Type B pancreatic cell (in vitro differentiated cells): ENCODE measurements at places on chromosomes 6 and 20. TPM values are rescaled to one million over a fixed set of nuclear protein-coding genes. Genes with fewer than 3 reads are reported as not detected.
A peak's percentile ranks its signal among the peaks of the same experiment; 100 is the strongest.

- peaks cover 3% of the 10 kb centered on the region for H3K36me3 ChIP-seq
- peaks cover 21% of the 10 kb centered on the region for H3K4me1 ChIP-seq
- H3K27me3 ChIP-seq = peaks cover 4% of the 10 kb centered on the region
- H3K4me3 ChIP-seq = no peak overlapping the region
Observed at GRCh38 chr20:4814696-4815252, 93.1 kb downstream of the PRND start.

DNA sequence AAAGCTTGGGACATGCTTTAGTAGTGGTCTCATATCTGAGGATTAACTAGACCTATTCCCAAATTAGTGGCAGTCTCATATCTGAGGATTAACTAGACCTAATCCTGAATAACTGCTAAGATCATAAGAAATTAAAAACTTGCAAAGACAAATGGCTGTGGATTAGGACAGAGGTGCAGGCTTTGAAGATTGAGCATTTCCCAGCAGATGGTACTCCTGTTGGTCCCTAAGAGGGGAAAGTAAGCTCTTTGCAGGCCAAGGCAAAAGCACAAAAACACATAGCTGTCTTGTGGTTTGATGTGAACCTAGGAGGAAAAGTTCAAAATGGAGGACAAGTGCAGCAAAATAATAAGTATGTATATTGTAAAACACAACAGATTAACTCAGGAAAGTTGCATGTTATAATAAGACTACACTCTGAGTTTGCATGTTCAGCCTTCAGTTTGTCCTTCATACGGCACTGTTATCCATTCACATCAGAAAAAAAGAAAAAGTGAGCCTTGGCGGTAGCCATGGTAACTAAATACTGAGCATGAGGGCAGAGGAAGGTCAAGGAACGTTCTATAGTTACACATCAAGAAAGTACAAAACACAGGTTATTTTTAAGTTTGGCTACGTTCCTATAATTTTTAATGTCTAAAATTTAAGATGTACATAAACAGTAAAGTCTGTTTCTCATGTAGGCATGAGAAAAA lies 62.8 kb downstream of the FILIP1 start:
- no peak for DNase-seq
- no peaks in the 10 kb centered on the region for H3K27me3 ChIP-seq
- H3K27ac ChIP-seq = peak overlapping the region; percentile 7

DNA sequence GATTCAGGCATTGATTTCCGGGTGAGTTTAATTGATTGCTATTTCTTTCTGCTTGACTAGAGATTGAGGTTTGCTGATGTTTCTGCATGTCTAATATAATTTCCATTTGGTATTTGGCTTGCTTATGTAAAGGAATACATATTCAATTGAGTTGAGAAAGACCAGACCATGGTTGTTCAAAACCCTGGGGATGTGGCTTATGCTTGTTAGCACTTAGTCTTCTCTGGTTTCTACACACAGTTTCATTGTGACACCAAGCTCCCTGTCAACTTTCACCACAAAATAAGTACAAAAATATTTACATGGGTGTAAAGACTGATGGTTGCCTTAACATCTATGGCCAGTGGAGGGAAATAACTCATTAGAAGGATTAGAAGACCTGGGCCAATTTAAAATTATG lies 209.6 kb downstream of the CDH26 start:
- H3K27ac ChIP-seq = no peak overlapping the region
- H3K4me1 ChIP-seq = peaks cover 16% of the 10 kb centered on the region
- no peak overlapping the region for H3K4me3 ChIP-seq
- no peaks in the 10 kb centered on the region for H3K36me3 ChIP-seq

GRCh38 chr6:150346346-150346745 lies 22.5 kb upstream of the IYD start:
- no peaks in the 10 kb centered on the region for H3K27me3 ChIP-seq
- no peaks in the 10 kb centered on the region for H3K4me1 ChIP-seq
- no peaks in the 10 kb centered on the region for H3K36me3 ChIP-seq

GRCh38 chr20:51938559-51939258 lies 136.4 kb upstream of the SALL4 start:
- H3K4me3 ChIP-seq = no peak overlapping the region
- no peaks in the 10 kb centered on the region for H3K36me3 ChIP-seq
- H3K27ac ChIP-seq = no peak overlapping the region
- H3K27me3 ChIP-seq = no peaks in the 10 kb centered on the region
- H3K4me1 ChIP-seq = peaks cover 13% of the 10 kb centered on the region
- DNase-seq = no peak

DNA sequence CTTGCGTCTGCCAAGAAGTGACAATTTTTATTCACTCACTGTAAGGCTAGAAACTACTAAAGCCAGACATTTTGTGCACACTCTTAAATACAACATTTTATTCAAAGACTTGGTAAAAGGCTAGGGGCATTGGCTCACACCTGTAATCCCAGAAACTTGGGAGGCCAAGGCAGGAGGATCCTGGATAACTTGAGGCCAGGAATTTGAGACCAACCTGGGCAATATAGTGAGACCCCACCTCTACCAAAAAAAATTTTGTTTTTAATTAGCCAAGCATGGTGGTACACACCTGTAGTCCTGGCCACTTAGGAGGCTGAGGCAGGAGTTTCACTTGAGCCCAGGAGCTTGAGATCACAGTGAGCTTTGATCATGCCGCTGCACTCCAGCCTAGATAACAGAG lies 11.3 kb upstream of the SENP6 start:
- no peaks in the 10 kb centered on the region for H3K36me3 ChIP-seq
- H3K27me3 ChIP-seq = no peaks in the 10 kb centered on the region
- H3K4me1 ChIP-seq = peaks cover 5% of the 10 kb centered on the region
- H3K27ac ChIP-seq = no peak overlapping the region
- DNase-seq = no peak

GRCh38 chr20:37559312-37560027 lies 31.8 kb upstream of the BLCAP start:
- H3K4me1 ChIP-seq = peaks cover 9% of the 10 kb centered on the region
- no peak overlapping the region for H3K27ac ChIP-seq
- H3K4me3 ChIP-seq = no peak overlapping the region
- no peaks in the 10 kb centered on the region for H3K36me3 ChIP-seq
- no peak for DNase-seq

DNA sequence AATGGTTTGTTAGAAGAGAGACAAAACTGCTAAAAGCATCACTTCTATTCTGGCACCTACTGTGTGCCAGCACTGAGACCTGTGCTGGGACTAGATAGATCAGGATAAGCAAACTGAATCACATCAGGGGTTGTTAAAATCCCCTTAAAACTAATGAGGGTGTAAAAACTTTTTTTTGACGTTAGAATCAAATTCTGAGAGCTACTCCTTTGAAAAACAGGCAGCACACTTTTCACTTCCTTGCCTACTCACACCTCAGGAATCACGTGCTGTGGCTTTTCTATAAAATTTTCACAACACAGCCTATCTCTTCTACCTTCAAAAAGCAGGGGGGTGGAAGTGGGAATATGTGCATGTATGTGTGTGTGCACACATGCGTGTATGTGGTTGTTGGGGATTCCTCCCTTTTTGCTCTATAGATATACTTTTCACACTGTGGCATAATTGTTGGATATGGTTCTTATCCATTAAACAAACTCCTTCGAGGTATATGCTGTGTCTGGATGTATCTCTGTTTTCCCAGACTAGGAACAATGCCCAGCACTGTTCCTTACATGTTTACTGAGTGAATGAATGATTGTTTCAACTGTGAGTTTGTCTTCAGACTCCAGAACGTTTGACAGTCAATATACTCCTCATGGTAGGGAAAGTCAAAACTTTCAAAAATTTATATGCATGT lies 105.4 kb downstream of the FYN start:
- peaks cover 60% of the 10 kb centered on the region for H3K4me1 ChIP-seq
- no peaks in the 10 kb centered on the region for H3K27me3 ChIP-seq
- H3K27ac ChIP-seq = no peak overlapping the region
- DNase-seq = no peak

DNA sequence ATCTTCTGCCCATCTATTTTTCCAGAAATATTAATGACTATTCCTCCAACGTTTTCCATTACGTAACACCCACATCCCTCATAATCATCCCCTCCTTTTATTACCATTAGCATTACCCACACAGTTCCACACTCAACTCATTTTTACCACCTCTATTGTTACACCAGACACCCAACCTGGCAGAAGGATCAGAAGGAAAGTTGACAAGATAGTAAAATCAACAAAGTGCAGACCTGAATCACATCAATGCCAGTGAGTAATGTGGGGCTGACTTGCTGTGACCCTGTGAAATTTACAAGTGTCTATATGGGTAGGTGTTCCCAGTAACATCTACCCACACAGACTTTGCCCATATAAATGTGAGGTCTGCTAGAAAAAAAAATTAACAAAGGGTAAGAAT lies 568.2 kb downstream of the MAFB start:
- no peak overlapping the region for H3K4me3 ChIP-seq
- no peaks in the 10 kb centered on the region for H3K4me1 ChIP-seq
- no peaks in the 10 kb centered on the region for H3K36me3 ChIP-seq

DNA sequence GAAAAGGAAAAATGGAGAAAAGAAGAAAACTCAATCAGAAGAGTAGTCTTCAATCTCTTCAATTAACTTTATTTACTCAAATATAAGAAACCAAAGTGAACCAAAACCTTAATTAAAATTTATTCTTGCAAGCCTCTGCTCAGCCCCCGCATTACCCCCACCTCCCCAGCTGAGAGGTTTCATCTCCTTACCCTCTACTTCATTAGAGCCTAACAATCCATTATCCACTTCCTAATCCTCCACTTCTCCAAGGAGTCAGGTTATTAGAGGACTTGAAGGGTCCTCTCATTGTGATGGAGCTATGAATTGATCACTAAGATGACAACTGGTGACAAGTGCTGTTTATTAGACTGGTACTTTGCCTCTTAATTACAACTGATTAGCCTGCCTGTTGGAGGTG lies 956.5 kb downstream of the TFAP2A start:
- H3K36me3 ChIP-seq = no peaks in the 10 kb centered on the region
- H3K4me3 ChIP-seq = no peak overlapping the region
- H3K27ac ChIP-seq = no peak overlapping the region
- DNase-seq = no peak
- peaks cover 12% of the 10 kb centered on the region for H3K4me1 ChIP-seq

- no peaks in the 10 kb centered on the region for H3K27me3 ChIP-seq
- peaks cover 4% of the 10 kb centered on the region for H3K4me1 ChIP-seq
- no peak overlapping the region for H3K27ac ChIP-seq
- no peak for DNase-seq
- H3K36me3 ChIP-seq = no peaks in the 10 kb centered on the region
- no peak overlapping the region for H3K4me3 ChIP-seq
Observed at GRCh38 chr6:157962601-157963302, 18.9 kb upstream of the SYNJ2 start.

- H3K27ac ChIP-seq = no peak overlapping the region
- H3K36me3 ChIP-seq = no peaks in the 10 kb centered on the region
- H3K27me3 ChIP-seq = no peaks in the 10 kb centered on the region
- peaks cover 7% of the 10 kb centered on the region for H3K4me1 ChIP-seq
- no peak for DNase-seq
Observed at GRCh38 chr6:7270320-7271204, 42.4 kb downstream of the SSR1 start.

DNA sequence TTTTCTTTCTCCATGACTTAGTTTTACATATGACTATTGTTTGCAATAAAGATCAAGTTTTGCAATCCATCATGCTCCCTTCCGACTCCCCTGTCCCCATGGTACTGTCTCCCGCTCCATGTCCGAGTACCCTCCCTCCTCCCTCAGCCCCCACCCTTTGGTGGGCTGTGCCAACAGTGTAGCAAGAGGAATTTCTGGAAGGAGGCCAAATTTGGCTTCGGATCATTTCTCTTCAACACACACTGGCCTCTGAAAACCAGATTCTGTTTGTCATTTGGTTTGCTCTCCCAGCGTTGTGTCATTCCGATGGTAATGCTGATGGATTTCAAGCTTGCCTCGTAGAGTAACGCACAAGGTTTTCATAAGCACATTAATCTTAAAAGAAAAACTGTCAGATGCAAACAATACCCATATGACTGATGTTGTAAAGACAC lies 22.9 kb upstream of the PAX1 start:
- no peaks in the 10 kb centered on the region for H3K36me3 ChIP-seq
- peak; percentile 58 for DNase-seq
- H3K27ac ChIP-seq = peak overlapping the region; percentile 5
- H3K27me3 ChIP-seq = peaks cover 44% of the 10 kb centered on the region
- peaks cover 13% of the 10 kb centered on the region for H3K4me1 ChIP-seq

DNA sequence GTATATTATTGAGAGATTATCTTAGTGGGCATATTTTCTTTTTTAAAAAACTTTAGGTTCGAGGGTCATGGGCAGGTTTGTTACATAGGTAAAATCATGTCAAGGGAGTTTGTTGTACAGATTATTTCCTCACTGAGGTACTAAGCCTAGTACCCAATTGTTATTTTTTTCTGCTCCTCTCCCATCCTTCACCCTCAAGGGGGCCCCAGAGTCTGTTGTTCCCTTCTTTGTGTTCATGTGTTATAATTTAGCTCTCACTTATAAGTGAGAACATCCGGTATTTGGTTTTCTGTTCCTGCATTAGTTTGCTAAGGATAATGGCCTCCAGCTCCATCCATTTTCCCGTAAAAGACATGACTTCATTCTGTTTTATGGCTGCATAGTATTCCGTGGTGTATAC lies 247.9 kb upstream of the RAB32 start:
- H3K4me1 ChIP-seq = no peaks in the 10 kb centered on the region
- no peaks in the 10 kb centered on the region for H3K27me3 ChIP-seq
- no peak overlapping the region for H3K4me3 ChIP-seq
- no peak for DNase-seq

- H3K27ac ChIP-seq = no peak overlapping the region
- DNase-seq = no peak
- no peaks in the 10 kb centered on the region for H3K4me1 ChIP-seq
- H3K4me3 ChIP-seq = no peak overlapping the region
- H3K36me3 ChIP-seq = no peaks in the 10 kb centered on the region
Observed at GRCh38 chr6:29259721-29260120, 41.8 kb upstream of the OR14J1 start.

DNA sequence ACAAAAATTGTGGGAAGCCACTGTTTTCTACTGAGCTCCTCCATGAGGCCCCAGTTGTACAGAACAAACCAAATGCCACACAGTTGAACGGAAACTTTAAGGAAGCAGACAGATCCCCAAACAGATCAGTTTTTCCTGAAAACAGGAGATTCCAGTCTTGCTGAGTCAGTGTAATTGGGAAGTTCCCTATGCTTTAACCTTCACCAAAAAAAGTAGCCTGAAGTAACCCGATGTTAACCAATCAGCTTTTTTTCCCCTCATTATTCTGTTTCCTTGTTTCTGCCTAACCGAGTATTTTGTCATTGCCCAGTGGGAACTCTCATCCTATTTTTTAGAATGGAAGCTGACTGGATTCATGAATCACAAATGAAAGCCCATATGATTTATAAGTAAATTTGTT lies 36.7 kb downstream of the MARCKS start:
- peaks cover 4% of the 10 kb centered on the region for H3K36me3 ChIP-seq
- H3K27me3 ChIP-seq = no peaks in the 10 kb centered on the region
- H3K4me3 ChIP-seq = no peak overlapping the region
- no peak for DNase-seq
- peaks cover 7% of the 10 kb centered on the region for H3K4me1 ChIP-seq

Gene TNNC2
- 2.1 TPM in 1 of 2 replicates, not detected in the other for total RNA-seq

Gene MATN4
- total RNA-seq = 0.75 TPM in 1 of 2 replicates, not detected in the other

Gene BPI
- total RNA-seq = 0.17 TPM in 1 of 2 replicates, not detected in the other

Gene NOX3
- not detected in 2 replicates for total RNA-seq

Gene SMLR1
- 0.53 and 1.3 TPM in 2 replicates for total RNA-seq

Gene CPXM1
- 6.6 and 106 TPM in 2 replicates for total RNA-seq

Gene EFCAB8
- 0.07 and 0.97 TPM in 2 replicates for total RNA-seq
